Vagina (tissue), 2 donors: ENCODE measurements at places on chromosomes 2 and 18.
A peak's percentile ranks its signal among the peaks of the same experiment; 100 is the strongest.

DNA sequence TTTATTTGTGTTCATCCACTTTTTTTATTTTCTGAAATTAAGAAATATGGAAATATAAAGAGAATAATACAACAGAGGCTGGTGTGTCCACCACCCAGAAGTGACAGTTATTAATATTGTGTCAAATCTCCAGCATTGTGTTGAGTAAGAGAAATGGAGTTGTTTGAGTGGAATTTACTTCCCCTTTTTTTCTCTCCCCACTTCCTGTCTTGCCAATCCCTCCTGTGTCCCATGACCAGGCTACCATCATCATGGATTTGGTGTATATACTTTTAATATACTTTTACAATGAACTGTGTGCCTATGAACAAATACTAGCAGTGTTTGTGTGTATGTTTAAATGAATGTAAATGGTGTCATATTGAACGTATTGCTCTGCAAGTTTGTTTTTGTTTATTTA lies 276.9 kb upstream of the SKOR2 start:
- DNase-seq = no peak

DNA sequence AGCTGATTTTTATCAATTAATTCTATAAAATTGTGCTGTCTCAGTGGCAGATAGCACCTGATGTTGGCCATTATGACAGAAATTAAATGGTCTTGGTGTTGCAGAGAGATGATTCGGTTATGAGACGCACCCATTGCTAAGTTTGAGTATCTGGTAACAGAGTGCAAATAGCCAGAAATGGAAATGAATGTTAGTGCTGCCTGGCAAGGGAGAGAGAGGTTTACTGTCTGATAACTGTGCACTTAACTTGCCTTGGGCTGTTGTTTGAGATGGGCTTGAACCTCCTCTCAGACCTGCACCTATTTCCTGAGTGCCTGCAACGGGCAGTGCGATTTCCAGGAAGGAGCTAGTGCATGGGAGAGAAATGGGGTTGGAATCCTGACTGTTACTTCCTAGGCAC lies 11.7 kb downstream of the DPYSL5 start:
- peak; percentile 8 for DNase-seq

- DNase-seq = no peak
Observed at GRCh38 chr18:73136134-73136533, 268.3 kb upstream of the NETO1 start.

DNA sequence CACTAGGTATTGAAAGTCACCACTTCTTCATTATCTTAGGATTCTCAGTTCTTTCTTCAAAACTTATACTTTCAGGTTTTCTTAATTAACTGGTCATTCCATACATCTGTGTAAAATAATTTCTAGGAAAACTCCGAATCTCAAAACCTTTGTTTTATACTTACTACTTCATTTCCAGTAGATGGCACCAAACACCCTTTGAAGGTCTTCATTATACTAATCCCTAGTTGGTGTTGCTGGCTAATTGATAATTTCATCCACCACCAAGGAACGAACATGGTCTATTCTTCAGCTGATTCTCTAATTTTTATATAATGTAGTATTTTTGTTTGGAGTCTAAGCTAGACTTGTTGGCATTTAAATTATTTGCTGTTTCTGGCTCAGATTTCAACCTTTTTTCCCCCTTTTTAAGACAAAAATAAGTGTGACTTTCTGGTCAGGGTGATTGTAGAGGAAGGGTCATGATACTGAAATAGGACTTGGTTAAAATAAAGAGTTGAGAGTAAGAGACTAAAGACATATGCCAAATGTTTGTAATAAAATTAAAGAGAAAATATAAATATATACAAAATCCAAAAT lies 2.8 kb upstream of the MXD1 start:
- no peak for DNase-seq
